ENCODE measurements at places on chromosomes 1 and 21.

DNA sequence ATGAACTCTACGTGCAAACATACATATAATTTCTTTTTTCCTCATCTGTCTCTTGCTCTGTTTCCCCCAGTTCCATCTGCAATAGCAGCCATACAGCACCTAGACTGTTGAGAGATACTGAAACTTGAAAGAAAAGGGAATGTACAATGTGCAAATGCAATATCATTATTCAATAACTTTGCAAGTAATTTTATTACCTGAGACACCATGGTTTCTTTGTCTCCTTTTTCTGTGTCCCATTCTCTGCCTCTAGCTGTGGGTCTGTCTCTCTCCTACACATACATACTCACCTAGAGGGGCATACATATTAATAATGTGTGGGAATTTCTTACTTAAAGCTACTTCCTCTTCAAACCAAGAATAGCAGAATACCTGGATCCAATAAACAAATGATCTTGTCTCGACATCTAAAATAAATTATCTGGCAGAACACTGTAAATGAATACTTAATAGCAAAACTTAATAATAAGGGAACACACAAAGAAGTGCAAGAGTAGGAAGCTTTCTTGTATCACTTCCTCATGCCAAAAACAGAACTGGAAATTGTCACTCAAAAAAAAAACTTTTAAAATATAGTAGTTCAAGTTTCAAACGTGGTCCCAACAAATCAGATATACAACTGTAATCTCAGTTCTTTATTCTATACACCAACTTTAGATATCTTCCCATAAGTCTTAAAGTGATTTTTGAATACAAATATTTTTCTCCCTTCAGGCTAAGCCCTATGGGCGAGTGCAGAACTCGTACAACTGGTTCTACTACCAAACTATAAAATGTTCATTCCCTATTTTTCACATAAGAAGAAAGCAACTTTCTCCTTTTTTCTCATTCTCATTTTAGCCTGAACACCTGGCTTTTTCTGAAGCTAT, 194.6 kb downstream of the NRIP1 start:
- no peak for DNase-seq

DNA sequence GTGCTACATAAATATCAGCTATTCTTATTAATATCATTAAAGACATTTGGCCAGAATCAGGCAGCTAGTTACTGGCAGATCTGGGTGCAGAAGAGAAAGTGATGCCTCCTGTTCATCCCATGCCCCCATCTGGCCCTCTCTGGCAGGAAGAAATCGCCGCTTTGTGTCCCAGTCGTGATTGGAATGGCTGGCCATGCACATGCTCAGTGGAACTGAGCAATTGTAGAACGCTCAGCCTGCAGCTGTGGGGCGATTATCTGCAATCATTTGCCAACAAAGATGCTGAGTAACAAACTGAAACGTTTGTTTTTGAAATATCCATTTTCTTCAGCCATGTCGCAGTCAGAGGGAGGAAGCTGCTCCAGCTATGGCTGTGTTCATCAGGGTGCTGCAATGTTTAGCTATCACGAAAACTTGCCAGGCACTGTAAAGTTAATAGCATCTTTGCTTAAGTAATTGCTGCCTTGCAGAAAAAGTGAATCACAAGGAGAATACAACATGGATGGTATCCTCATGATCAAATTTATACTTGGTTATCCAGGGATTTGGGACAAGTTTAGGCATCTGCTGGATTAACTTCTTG, 36.5 kb downstream of the NGF start:
- DNase-seq: no peak

- no peak for DNase-seq
These were observed 19.7 kb downstream of the SDE2 start for GRCh38 chr1:225979421-225979820.

GRCh38 chr21:34909492-34910292, 139.4 kb downstream of the RUNX1 start:
- DNase-seq: no peak

GRCh38 chr1:106292130-106292529, 764.3 kb upstream of the PRMT6 start:
- no peak for DNase-seq

- DNase-seq: no peak
These were observed 1.1 kb downstream of the PRRX1 start for GRCh38 chr1:170664828-170665612.

All from activated CD4-positive, CD25-positive, alpha-beta regulatory T cell treated with anti-CD3 and anti-CD28 coated beads, Interleukin-2, amount 50 U/mL, for 72 hours (primary cell).